Activated CD4-positive, CD25-positive, alpha-beta regulatory T cell treated with anti-CD3 and anti-CD28 coated beads, Interleukin-2, amount 50 U/mL, for 72 hours (primary cell): ENCODE measurements at places on chromosomes 1 and 21.

DNA sequence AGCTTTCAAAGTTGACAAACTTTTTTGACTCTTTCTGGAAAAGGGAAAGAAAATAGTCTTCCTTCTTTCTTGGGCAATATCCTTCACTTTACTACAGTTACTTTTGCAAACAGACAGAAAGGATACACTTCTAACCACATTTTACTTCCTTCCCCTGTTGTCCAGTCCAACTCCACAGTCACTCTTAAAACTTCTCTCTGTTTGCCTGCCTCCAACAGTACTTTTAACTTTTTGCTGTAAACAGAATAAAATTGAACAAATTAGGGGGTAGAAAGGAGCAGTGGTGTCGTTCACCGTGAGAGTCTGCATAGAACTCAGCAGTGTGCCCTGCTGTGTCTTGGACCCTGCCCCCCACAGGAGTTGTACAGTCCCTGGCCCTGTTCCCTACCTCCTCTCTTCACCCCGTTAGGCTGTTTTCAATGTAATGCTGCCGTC is 160.8 kb upstream of the SGIP1 start:
- DNase-seq = no peak

- DNase-seq = no peak
Measured at GRCh38 chr1:67367370-67368045, 59.8 kb downstream of the IL12RB2 start.

GRCh38 chr1:2044510-2045319 is 5.5 kb upstream of the PRKCZ start:
- peak; percentile 90 for DNase-seq

- no peak for DNase-seq
Measured at GRCh38 chr1:175000697-175001187, 995 bp downstream of the CACYBP start.

GRCh38 chr1:18337757-18338156 is 143.0 kb upstream of the KLHDC7A start:
- DNase-seq = no peak

DNA sequence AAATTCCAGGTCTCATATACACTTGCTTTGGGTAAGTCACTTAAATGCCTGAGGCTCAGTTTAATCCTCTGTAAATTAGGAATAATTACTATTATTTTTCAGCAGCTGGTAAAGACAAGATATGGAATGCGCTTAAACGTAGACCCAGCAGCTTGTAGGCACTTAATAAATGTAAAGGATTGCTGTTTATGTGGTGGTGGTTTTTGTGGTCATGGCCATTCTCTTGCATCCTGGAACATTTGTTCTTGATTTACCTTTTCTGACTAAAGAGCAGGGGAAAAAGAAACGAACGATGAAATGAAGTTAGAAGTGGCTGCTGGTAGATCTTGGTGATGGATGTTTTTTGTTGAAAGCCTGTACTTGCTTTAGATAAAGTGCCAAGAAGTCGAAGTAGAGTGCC is 195.0 kb upstream of the FOXD3 start:
- DNase-seq = no peak

- DNase-seq = no peak
Measured at GRCh38 chr1:13583966-13584791, 547 bp downstream of the PDPN start.

GRCh38 chr1:165129568-165130164 is 226.8 kb downstream of the LMX1A start:
- DNase-seq = no peak

GRCh38 chr1:77680173-77680572 is 2.3 kb downstream of the ZZZ3 start:
- DNase-seq = no peak

DNA sequence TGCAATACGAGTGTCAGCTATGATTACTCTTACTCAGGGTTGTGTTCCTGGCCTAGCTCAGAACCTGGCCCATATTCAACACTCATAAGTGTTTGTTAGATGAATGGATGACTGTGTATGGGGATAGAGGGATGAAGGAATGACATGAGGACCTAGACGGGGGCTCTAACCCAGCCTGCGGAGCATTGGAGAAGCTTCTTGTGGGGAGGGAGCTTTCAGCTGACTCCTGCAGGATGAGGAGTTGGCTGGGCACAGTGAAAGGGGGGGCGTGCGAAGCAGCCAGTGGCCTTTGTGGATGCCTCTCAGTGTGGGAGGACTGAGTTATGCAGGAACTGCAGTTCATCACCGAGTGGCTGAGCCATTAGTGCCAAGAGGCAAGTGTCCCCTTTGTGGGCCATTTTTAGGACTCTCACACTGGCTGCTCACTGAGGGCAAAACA is 1.2 kb upstream of the EXTL1 start:
- DNase-seq = no peak

- DNase-seq = no peak
Measured at GRCh38 chr1:198725090-198725489, 86.2 kb downstream of the PTPRC start.

DNA sequence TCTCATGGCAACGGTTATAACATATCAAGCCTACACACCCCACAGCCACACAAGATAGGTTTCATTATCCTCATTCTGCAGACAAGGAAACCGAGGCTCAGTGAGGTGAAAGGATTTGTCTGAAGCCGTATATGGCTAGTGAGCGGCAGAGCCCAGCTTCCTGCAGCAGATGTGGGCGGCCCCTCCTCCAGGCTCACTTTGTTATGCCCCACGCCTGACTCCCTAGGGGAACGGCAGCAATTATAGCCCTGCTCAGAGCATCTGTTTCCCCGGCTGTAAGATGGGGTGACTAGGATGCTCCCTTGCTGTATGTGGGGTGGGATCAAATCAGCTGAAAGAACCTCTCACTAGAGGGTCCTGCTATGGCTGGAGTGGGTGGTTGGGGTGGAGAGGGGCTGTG is 22.1 kb downstream of the GRHL3 start:
- no peak for DNase-seq

- no peak for DNase-seq
Measured at GRCh38 chr21:29829564-29830275, 110.1 kb downstream of the GRIK1 start.

DNA sequence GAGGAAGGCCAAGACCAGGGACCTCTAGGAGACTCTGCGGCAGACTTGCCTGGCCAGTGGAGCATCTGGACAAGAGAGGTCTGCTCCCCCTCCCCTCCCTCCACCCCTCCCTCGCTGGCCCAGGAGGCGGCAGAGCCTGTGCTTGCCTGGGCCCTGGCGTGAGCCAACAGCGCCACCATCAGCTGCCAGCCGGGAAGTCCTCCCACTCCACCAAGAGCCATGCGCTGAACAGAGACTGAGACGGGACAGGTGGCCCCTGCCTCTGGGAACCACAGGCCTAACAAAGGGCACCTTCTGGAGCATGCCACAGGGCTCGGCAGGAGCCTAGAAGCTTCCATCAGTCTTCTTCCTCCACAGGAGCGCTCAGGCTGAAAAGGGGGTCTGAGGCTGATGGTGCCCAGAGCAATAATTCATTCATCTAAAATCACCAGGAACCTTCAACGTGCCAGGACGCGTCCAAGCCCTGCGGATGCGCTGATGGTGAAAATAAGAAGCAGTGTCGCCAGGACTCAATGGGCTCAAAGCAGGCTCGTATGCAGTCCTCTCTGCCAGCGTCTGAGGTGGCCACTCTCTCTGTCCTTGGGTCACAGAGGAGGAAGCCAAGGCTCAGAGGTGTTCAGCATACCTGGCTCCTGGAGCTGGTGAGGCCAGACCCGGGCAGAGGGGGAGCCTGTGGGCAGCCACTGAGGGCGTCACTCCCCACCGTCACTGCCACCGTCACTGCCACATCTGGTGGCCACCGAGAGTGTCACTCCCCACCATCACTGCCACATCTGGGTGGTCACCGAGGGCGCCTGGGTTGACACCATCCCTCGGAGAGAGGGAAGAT is 161.2 kb downstream of the NPHP4 start:
- DNase-seq = no peak

- DNase-seq = no peak
Measured at GRCh38 chr1:244054247-244054923, 3.3 kb downstream of the ZBTB18 start.

DNA sequence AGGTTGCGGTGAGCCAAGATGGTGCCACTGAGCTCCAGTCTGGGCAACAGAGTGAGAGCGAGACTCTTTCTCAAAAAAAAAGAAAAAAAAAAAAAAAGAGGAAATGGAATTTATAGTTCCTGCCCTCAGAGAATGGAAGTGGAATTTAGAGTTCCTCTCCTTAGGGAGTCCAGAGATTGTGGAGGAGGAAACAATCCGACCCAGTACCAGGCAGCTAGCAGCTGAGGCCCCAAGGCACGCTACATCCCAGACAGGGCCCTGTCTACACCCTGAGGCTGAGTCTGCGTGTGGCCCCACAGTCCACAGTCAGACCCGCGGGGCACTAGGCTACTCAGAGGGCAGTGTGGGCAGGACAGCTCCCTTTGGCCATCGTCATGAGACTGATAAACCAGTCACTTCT is 1.9 kb upstream of the MFN2 start:
- no peak for DNase-seq

DNA sequence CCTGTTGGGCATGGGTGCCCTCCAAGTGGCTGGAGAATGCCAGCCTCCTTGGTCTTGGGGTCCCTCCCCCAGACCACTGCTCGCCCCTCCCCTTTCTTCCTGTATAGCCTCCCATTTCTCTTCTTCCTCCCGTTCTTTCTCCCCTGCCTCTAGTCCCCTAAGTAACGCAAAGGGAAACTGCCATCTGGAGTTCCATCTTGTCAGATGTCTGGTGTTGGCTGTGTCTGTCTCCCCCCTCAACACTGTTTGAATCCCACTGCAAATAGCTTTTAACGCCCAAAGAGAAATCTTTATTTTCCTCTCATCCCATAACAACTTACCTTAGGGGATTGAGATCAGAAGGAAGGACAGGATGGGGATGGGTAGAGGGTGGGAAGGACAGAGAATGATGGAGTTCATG is 55.3 kb upstream of the CSF3R start:
- DNase-seq = no peak

DNA sequence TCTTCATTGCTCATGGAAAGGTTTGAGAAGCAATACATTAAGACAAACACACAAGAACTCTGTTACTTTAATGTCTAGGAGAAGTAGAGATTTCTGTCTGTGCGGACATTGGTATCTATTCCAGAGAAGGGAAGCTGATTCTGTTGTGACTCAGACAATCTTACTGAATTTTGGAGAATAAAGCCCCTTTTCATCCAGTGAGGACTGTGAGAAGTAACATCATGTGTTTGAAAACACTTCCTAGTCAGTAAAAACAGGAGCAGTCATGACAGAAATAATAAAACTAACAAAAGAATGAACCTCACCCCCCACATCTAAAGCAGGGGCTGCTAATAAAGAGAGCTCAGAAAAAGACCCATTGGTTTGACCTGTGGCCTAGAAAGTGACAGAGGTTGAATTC is 46.6 kb downstream of the NEK7 start:
- DNase-seq = no peak

GRCh38 chr1:214513394-214513793 is 38.0 kb downstream of the PTPN14 start:
- DNase-seq = no peak

GRCh38 chr1:203522237-203522636 is 28.3 kb downstream of the OPTC start:
- no peak for DNase-seq

DNA sequence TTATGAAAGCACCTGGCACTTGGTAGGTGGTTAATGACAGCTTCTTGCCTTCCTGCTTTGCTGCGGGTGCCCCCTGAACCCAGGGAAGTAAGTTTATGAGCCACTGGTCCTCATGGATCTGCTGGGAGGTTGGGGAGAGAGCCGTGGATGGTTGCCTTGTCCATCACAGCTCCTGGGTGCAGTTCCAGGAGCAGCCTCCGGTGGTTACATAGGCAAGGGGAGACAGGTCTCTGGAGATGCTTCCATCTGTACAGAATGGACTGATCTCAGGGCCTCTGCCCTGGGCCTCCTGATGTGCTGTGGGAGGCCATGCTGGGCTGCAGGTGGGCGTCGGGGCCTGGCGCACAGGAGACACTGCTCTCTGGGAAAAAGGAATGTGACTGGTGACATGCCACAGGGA is 31.6 kb upstream of the ARHGEF10L start:
- no peak for DNase-seq

- DNase-seq = no peak
Measured at GRCh38 chr1:110084227-110085078, 14.0 kb upstream of the ALX3 start.

- no peak for DNase-seq
Measured at GRCh38 chr1:236654957-236655356, 31.3 kb upstream of the ACTN2 start.

DNA sequence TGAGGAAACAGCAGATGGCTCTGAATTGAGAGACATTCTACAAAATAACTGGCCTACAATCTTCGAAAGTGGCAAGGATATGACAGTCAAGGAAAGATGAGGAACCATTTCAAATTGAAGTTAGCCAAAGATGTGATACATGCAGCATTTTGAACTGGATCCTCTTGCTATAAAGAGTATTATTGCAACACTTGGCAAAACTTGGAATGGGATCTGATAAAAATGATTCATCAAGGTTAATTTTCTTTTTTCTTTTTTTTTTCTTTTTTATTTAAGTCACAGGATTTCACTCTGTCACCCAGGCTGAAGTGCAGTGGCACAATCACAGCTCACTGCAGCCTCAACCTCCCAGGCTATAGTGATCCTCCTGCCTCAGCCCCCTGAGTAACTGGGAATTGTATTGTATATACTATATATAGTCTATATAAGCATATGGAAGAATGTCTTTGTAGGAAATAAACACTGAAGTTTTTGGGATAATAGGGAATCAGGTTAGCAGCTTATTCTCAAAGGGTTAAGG is 49.8 kb upstream of the GJA8 start:
- no peak for DNase-seq

- peak; percentile 40 for DNase-seq
Measured at GRCh38 chr1:42380586-42381279, at the start of gene RIMKLA. RIMKLA (plus strand) TSS chr1:42380792; CDS start chr1:42380935, 143 bp downstream.

DNA sequence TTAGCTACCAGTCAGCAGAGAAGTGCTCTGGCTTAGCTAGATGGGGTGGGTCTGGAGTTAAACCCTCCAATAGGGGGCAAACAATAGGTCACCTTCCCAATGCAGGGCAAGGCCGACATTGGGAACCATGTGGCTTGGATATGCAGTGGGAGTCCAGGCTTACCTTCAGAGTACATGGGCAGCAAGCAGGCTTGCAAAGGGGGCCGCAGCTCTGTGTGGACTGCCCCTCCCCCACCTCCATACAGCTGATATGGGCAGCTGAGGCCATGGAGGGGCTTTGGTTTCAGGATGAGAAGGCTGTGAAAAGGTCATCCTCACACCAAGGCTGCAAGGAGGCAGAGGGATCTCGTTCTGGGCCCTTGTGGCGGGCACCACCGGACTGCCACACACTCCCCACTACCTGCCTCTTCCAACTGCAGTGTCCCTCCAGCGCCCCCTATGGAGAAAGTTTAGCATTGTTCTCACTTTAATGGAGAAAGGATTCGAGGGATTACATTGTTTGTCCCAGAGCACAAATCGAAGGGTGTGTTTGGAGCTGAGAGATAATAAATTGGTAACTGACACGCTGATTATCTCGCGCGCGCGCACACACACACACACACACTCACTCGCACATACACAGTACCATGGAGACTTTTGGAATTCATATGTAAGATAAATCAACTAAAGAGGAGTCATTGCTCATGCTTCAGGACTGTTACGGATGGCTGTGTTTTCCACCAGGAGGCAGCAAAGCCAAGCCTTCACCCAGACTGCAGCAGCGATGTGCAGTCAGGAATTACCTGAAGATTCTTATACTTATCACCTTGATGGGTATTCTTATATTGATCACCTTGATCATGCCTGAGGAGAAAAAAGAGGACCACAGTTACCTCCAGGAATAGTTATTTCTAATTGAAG is 7.0 kb upstream of the SMCP start:
- no peak for DNase-seq
